ENCODE measurements at places on chromosomes 12 and 14. TPM values are rescaled to one million over a fixed set of nuclear protein-coding genes. Genes with fewer than 3 reads are reported as not detected.

GRCh38 chr14:101111620-101112290 lies 208.2 kb upstream of the RTL1 start:
- H3K27me3 ChIP-seq, result no peaks in the 10 kb centered on the region
- no peak overlapping the region for H3K27ac ChIP-seq
- no peaks in the 10 kb centered on the region for H3K4me1 ChIP-seq
- H3K36me3 ChIP-seq, result no peaks in the 10 kb centered on the region
- no peak for DNase-seq

DNA sequence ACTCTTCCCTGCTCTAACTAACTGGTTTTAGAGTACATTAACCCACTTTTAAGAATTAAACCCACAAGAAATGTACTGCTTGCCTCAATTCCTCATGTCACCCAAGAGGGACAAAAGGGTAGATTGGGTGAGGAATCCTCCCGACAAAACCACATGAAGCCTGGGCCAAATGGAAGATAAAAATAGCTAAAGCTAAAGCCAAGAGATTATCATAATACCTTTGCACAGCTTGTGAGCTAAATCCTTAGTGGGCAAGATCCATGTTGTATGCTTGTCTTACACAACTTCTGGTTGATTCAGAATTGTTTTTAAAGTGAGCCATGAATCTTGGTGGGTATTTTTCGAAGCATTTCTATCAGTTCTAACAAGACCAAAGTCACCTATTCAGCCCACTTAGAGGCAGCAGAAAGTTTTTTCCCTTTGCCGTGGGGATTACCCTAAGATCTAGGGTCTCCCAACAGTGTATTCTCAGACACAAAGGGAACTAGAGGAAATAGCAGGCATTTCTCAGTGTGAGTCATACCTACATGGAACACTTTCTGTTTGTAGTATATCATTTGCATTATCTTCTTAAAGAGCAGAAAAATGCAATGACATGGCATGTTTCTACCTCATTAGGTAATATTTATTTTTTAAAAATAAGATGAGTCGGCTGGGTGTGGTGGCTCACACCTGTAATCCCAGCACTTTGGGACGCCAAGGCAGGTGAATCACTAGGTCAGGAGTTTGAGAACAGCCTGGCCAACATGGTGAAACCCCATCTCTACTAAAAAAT lies 616.6 kb downstream of the KCNH5 start:
- H3K27me3 ChIP-seq, result no peaks in the 10 kb centered on the region
- peak; percentile 47 for DNase-seq
- H3K4me3 ChIP-seq, result no peak overlapping the region

DNA sequence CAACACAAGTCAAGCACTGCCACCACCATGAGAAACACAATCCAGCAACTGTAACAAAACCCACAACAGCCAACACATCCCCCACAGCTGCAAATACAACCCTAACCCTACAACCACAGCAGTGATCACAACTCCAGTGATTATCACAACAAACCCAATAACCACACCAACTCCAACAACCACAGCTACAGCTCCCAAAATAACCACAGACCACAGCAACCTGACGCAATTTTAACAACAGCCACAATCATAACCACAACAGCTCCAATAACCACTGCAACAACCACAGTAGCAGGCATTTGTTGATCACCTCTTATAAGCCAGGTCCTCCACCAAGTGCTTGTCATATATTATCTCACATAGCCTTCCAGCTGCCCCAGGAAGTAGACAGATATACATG lies 42.2 kb upstream of the FAM181A start:
- no peaks in the 10 kb centered on the region for H3K36me3 ChIP-seq
- DNase-seq, result no peak
- no peak overlapping the region for H3K27ac ChIP-seq
- H3K27me3 ChIP-seq, result no peaks in the 10 kb centered on the region
- no peaks in the 10 kb centered on the region for H3K4me1 ChIP-seq

DNA sequence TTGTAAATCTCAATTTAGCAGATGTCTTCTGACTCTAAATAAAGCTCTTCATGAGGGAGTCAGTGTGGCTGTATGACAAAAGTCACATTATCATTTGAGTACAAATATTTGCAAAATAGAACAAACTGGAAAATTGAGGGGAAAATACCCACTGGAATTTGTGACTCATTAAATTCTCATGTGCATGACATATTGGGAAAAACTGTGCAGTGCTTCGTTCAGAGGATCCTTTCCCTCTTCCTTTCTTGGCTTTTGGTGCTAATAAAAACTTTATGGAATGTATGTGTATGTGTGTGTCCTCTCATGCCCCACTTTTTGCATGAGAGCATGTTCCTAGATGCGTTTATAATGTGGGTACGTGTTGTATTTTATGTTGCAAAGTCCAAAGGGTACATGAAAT lies 267.8 kb downstream of the KTN1 start:
- no peak overlapping the region for H3K4me3 ChIP-seq
- no peak overlapping the region for H3K27ac ChIP-seq
- H3K4me1 ChIP-seq, result peaks cover 8% of the 10 kb centered on the region
- no peak for DNase-seq
- no peaks in the 10 kb centered on the region for H3K27me3 ChIP-seq

DNA sequence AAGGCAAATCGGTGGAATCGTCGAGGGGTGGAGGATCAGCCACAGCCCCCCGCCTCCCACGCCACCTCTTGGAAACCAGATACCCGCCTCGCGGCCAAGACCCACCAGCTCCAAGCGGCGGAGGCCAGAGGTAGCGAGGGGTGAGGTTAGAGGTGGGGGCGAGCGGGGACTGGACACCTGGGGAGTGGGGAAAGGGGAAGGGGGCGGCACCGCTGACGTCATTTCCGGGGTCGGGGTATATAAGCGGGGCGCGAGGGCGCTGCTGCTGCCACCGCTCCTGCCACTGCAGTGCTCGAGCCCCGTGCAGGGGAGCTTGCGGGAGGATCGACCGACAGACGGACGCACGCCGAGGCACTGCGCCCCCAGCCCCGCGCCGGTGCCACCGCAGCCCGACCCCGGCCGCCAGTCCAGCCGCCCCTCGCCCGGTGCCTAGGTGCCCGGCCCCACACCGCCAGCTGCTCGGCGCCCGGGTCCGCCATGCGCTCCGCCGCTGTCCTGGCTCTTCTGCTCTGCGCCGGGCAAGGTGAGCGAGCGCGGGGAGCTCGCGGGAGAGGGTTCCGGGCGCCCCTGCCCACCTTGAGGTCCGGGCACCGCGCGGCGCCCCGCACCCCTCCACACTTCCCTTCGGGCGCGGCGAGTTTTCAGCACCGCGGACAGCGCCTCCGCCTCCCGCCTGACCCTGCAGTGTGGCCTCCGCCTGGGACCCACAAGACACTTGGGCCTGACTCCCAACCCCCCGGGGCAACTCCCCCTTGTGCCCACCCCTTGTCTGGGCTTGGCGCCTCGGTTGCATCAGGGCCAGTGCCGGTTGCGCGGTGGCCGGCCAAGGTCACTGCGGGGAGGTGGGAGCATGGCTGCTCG lies at the start of gene CHGA:
Gene CHGA, plus strand, starts transcription at position 268 of the 861 bp plus-strand sequence. Its CDS starts 210 bp downstream, at position 478.
- H3K4me3 ChIP-seq, result no peak within 1 kb of the TSS
- no peak within 1 kb of the TSS for H3K27ac ChIP-seq
- peak; percentile 40 for DNase-seq
- peaks cover 6% of the 10 kb centered on the region for H3K27me3 ChIP-seq
- no peaks in the 10 kb centered on the region for H3K36me3 ChIP-seq

GRCh38 chr14:66717561-66718140 lies 209.7 kb downstream of the GPHN start:
- H3K27me3 ChIP-seq, result no peaks in the 10 kb centered on the region
- no peaks in the 10 kb centered on the region for H3K4me1 ChIP-seq
- DNase-seq, result no peak
- H3K4me3 ChIP-seq, result no peak overlapping the region
- no peak overlapping the region for H3K27ac ChIP-seq

- H3K36me3 ChIP-seq, result no peaks in the 10 kb centered on the region
- H3K4me1 ChIP-seq, result no peaks in the 10 kb centered on the region
- peak; percentile 60 for DNase-seq
- H3K4me3 ChIP-seq, result no peak overlapping the region
Measured at GRCh38 chr12:69553628-69554248, 31.5 kb upstream of the CCT2 start.

- H3K4me1 ChIP-seq, result peaks cover 2% of the 10 kb centered on the region
- no peaks in the 10 kb centered on the region for H3K27me3 ChIP-seq
- H3K36me3 ChIP-seq, result no peaks in the 10 kb centered on the region
- H3K4me3 ChIP-seq, result no peak overlapping the region
- no peak for DNase-seq
Measured at GRCh38 chr14:61647704-61648103, 47.6 kb upstream of the HIF1A start.

GRCh38 chr14:69154779-69155178 lies 1.9 kb upstream of the DCAF5 start:
- no peaks in the 10 kb centered on the region for H3K27me3 ChIP-seq
- no peak overlapping the region for H3K4me3 ChIP-seq
- peak; percentile 24 for DNase-seq
- H3K27ac ChIP-seq, result no peak overlapping the region
- H3K36me3 ChIP-seq, result no peaks in the 10 kb centered on the region
- H3K4me1 ChIP-seq, result peaks cover 20% of the 10 kb centered on the region

The G2E3 gene
- total RNA-seq, result 26.6 TPM

The GLT8D2 gene
- total RNA-seq, result 1.5 TPM

Measured in endothelial cell of umbilical vein (primary cell).